ENCODE measurements at places on chromosomes 7 and 10.

DNA sequence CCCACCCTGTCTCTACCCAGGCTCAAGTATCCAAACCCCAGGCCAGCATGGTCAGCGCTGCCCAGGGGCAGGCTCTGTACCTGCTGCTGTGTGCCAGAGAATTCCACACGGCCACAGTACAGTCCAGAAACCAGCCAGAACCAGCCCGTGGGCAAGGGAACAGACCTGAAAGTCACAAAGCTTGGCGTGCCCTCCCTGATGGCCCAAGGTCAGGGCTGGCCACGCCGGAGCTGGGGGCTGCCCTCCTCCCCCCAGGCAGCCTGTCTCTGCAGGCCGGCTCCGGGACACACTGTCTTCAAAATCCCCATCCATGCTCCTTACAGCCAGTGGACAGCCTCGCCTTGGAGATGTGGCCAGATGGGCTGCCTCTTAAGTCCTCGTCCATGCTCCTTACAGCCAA lies 78.4 kb downstream of the CTBP2 start:
- DNase-seq = no peak

GRCh38 chr7:22549051-22549450 lies 49.1 kb upstream of the STEAP1B start:
- no peak for DNase-seq

GRCh38 chr7:80170445-80170844 lies 35.8 kb downstream of the GNAI1 start:
- DNase-seq = no peak

DNA sequence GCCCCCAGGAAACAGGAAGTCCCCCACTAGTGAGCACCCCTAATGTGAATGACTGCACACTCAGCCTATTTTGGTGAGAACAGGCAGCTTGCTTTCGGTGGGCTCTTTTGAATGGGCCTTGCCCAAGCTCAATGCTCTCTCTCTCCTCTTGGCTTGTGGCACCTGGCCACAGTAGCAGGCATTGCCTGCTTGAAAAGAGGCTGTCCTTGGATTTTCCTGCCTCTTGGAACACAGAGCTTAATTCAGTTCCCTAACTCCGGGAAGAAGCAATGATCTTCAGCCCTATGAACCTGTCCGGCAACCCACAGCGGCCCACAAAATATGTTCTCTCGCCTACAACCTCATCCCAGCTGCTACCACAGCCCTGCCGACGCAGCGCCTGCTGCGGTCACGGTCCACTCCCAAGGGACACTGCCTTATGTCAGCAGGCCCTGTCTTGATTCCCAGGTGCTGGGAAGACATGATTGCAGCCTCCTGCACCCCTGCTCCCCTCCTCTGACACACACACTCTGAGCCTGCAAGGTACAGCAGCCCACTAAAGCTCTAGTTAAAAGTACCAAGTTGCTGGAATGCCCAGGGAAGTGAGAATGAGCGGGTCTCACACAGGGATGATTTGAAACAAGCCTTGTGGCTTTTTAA lies 715.5 kb upstream of the GALNT17 start:
- no peak for DNase-seq

- no peak for DNase-seq
Measured at GRCh38 chr7:88268858-88269257, 37.8 kb downstream of the STEAP4 start.

- DNase-seq = no peak
Measured at GRCh38 chr7:107441581-107442422, 28.1 kb upstream of the GPR22 start.

DNA sequence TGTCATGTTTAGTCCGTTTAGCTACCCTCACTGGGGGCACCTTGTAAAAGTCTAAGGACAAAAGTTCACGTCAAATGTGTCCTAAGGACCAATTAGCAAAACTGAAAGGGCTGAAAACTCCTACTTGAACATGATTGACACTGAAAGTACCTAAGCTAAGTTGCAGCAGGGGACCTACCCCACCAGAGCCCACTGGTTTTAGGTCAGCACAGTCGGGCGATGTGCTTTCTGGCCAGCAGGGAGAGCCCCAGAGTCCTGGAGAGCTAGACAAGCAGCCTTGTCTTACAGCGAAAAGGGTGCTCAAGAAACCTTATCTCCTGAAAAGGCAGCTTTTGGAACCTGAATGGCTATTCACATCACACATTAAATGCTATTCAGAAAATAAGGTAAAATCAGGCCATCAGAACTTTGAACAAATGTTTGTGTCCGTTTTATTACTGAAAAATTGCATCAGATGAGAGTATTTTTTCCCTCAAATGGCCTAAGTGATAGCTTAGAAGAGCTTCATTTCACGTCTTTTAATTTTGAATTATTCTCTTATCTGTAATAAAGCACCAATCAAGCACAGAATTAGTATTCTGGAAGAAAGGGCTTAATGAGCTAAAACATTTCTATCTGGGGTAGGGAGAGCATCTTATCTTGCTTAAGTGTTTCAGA lies 52.2 kb upstream of the MKI67 start:
- no peak for DNase-seq

GRCh38 chr7:142954680-142955268 lies 7.4 kb downstream of the KEL start:
- DNase-seq = no peak

DNA sequence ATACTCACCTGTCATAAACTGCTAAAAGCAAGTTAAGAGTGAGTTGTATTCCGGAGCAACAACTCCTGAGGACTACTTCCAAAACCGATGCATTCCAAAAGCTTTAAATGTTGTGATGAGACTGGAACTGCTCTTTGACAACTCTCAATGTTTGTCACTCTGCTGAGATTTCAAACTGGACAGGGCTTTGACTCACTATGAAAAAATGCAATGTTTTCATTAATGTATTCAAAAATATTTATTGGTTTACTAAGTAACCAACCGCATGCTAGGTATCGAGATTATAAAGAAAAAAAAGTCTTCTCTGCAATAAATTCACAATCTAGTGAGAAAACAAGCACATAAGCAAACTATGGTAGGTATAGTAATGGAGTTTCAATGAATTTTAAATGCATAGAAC lies 107.9 kb upstream of the GNAI1 start:
- DNase-seq = no peak

- no peak for DNase-seq
Measured at GRCh38 chr7:123975084-123975483, 50.0 kb downstream of the SPAM1 start.

- peak; percentile 47 for DNase-seq
Measured at GRCh38 chr10:98045785-98046389, 15.5 kb upstream of the CRTAC1 start.

DNA sequence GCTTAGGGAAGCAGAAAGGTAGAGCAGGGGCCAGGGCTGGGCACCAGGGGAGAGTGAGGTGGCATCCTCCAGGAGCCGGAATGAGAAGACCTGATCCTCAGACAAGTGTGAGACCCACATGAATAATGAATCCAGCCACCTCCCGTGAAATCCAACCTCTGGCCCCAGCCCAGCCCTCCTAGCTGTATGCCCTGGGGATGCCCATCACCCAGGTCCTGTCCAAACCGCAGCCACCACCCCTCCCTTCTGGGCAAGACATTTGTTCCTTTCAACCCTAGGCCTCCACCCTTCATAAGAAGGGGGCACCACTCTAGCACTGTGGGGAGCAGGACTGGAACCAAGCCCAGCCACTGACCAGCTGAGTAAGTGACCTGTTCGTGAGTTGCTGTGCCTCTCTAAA lies 9.7 kb downstream of the PDZD7 start:
- DNase-seq = no peak

DNA sequence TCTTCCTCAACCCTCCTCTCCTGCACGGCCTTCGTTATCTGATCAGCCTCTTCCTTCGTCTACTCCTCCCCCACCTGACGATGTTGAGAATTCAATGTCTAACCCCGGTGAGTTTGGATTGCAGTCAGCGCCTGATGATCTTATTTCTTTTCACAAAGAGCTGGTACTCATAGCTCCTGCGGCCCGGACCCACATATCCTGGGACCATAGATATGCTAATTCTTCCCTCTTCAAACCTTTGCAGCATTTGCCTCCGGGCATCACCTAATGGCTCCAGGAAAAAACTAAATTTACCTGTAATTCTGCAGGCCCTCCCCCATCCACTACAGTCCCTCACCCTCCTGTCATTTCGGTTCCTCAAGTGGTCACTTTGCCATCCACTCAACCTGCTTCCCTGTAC lies 12.4 kb upstream of the DDC start:
- DNase-seq = no peak
